ENCODE measurements at places on chromosomes 7 and 10. TPM values are rescaled to one million over a fixed set of nuclear protein-coding genes. Genes with fewer than 3 reads are reported as not detected.

DNA sequence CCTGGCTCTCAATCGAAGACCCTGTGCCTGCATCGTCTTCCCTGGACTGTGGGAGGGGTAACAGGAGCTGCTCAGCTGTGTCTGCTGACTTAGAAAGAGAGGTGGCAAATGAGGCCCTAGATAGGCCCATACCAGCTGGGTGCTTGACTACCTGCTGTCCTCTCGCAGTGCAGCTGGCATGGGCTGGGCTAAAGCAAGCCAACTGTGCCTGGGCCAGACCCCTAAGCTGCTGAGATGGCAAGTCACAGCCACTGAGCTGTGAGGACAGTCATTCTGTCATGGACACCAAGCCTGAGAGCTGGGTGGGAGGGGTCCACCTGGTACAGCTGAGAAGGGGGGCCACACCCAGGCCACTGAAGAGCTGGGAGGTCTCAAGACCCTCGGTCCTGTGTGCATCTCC is 45.8 kb upstream of the AQP1 start:
- DNase-seq: no peak

DNA sequence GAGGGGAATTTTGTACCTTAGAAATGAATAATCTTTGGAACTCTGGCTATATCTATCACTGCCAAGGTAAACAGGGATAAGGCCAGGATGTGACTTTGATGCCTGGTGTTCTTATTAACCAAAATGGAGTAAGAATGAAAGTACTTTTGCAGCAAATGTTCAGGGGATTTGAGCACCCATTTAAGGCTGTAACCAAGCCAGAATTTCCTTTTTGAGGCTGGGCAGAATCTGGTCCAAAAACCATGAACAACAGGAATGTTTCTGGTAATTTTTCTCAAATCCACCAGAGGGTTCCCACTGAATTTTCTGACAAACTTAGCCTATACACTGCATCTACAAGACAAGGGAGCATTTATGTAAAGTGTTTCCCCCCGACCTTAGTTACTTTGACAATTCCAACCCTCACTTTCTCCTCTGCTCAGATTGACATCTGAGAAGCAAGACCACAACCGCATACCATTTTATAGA is 120.6 kb downstream of the BAMBI start:
- DNase-seq: no peak

Gene AOC1
- total RNA-seq: not detected

Gene NOS3
- total RNA-seq: 62.5 TPM

Measured in Karpas-422 (cell line).